ENCODE measurements at places on chromosomes 1 and 21. TPM values are rescaled to one million over a fixed set of nuclear protein-coding genes. Genes with fewer than 3 reads are reported as not detected.

DNA sequence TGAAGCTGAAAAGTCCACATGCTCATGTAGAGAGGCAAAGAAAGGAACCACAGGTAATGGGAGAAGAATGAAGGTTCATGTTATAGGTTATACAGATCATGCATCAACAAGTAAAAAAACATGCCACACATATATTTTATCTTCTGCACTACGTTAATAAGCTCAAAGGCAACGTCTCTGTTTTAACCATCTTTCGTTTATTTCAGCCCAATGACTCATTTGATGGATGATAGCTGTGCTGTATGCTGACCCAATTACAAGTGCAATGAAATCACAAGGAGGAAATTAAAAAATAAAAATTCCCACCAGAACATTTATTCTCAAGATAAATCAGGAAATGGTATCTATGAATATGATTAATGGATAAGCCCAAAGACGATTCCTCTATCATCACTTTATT lies 24.6 kb downstream of the XCL1 start:
- no peaks in the 10 kb centered on the region for H3K36me3 ChIP-seq
- H3K4me1 ChIP-seq: peaks cover 3% of the 10 kb centered on the region
- H3K4me3 ChIP-seq: no peak overlapping the region
- H3K27me3 ChIP-seq: no peaks in the 10 kb centered on the region

The RWDD3 gene
- 18.5 TPM for total RNA-seq

GRCh38 chr1:247487057-247487456 lies 29.2 kb upstream of the OR2B11 start:
- no peaks in the 10 kb centered on the region for H3K4me1 ChIP-seq
- no peak overlapping the region for H3K4me3 ChIP-seq
- H3K27ac ChIP-seq: no peak overlapping the region
- DNase-seq: peak; percentile 16

- H3K27ac ChIP-seq: no peak overlapping the region
- no peaks in the 10 kb centered on the region for H3K27me3 ChIP-seq
- H3K36me3 ChIP-seq: no peaks in the 10 kb centered on the region
- no peaks in the 10 kb centered on the region for H3K4me1 ChIP-seq
These were observed 202.1 kb upstream of the ADGRL2 start for GRCh38 chr1:81598623-81599022.

- no peaks in the 10 kb centered on the region for H3K27me3 ChIP-seq
- no peak overlapping the region for H3K4me3 ChIP-seq
- no peaks in the 10 kb centered on the region for H3K36me3 ChIP-seq
- DNase-seq: no peak
These were observed 111.7 kb downstream of the NMNAT2 start for GRCh38 chr1:183306317-183307042.

DNA sequence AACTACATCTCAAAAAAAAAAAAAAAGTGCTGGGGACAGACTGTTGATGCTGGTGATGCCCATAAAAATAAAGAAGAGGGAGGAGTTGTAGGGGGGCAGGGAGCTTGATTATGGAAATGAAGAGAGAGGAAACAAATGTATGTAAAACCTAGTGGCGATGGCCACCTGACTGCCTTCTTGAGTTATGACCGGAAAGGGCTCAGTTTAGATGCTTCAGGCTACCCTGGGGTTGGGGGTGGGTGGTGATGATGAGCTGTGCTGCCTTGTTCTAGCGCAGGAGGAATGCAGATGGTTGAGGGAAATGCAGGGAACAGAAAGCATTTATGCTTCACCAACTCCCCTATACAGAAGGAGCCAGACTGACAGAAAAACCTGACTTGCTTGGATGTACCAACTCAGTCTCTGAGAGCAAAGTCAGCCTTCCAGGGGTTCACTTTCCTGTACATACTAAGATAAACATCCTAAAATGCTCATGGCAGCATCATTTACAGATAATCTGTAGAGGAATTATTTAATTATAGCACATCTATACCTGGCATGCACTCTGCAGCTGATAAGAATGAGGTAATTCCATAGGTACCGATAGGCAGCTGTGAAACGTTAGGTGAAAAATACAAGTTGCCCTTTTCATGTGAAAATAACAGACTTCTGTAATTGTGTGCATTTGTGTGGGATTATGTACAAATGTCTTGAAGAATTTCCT lies 8.0 kb upstream of the BCAR3 start:
- no peak overlapping the region for H3K27ac ChIP-seq
- H3K4me1 ChIP-seq: no peaks in the 10 kb centered on the region
- H3K4me3 ChIP-seq: no peak overlapping the region
- DNase-seq: no peak
- no peaks in the 10 kb centered on the region for H3K27me3 ChIP-seq

GRCh38 chr1:151049458-151049857 lies 1.9 kb downstream of the C1orf56 start:
- H3K36me3 ChIP-seq: peaks cover 23% of the 10 kb centered on the region
- no peaks in the 10 kb centered on the region for H3K27me3 ChIP-seq
- no peak overlapping the region for H3K4me3 ChIP-seq
- no peak overlapping the region for H3K27ac ChIP-seq
- no peak for DNase-seq

- no peak for DNase-seq
- H3K27ac ChIP-seq: no peak overlapping the region
- no peaks in the 10 kb centered on the region for H3K27me3 ChIP-seq
- no peak overlapping the region for H3K4me3 ChIP-seq
- no peaks in the 10 kb centered on the region for H3K36me3 ChIP-seq
These were observed 5.3 kb downstream of the IGSF9 start for GRCh38 chr1:159940006-159940620.

The SLC44A5 gene
- total RNA-seq: 0.31 TPM

DNA sequence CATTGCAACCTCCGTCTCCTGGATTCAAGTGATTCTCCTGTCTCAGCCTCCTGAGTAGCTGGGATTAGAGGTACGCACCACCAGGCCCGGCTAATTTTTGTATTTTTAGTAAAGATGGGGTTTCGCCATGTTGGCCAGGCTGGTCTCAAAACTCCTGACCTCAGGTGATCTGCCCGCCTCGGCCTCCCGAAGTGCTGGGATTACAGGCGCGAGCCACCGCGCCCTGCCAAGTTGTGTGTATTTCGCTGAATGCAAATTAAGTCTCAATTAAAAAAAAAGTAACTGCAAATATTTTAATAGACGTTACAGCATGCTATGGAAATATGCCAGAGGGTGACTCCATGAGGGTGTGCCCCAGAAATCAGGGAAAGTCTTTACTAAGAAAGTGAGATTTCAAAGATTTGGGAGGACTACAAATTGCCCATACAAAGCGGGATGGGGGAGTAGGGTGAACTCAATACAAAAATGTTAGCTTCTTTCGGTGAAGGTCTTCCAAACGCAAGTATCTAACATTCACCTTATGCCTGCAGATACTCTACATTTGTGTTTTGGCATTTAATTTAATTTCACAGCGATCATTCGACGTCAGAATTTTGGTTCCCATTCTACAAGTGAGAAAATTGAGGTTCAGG lies 85.6 kb downstream of the NKAIN1 start:
- no peak for DNase-seq
- H3K27ac ChIP-seq: peak overlapping the region; percentile 34
- H3K36me3 ChIP-seq: no peaks in the 10 kb centered on the region
- H3K4me3 ChIP-seq: no peak overlapping the region
- H3K27me3 ChIP-seq: no peaks in the 10 kb centered on the region

DNA sequence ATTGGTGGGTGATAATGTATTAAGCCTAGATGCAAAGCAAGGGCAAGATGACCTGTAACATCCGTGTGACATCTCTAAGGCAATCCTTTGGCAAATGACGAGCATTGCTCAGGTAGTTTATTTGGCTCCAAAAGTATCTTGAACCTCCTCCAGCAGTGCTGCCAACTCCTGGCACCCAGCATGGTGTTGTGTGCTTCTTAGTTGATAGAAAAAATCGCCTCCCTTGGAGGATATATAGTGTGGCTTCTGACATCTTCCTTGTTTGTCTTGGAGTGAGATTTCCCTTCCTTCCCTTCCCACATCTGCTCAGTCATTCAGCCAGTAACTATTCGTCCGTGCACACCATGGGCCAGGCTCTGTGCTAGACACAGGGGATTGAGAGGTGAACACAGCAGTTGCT lies 121.8 kb downstream of the TOMM20 start:
- H3K27ac ChIP-seq: no peak overlapping the region
- DNase-seq: no peak
- H3K36me3 ChIP-seq: no peaks in the 10 kb centered on the region
- H3K4me3 ChIP-seq: no peak overlapping the region

GRCh38 chr21:42308914-42309752 lies 6.1 kb downstream of the TFF3 start:
- H3K4me3 ChIP-seq: no peak overlapping the region
- no peak for DNase-seq
- H3K27me3 ChIP-seq: no peaks in the 10 kb centered on the region
- H3K27ac ChIP-seq: no peak overlapping the region
- no peaks in the 10 kb centered on the region for H3K36me3 ChIP-seq

DNA sequence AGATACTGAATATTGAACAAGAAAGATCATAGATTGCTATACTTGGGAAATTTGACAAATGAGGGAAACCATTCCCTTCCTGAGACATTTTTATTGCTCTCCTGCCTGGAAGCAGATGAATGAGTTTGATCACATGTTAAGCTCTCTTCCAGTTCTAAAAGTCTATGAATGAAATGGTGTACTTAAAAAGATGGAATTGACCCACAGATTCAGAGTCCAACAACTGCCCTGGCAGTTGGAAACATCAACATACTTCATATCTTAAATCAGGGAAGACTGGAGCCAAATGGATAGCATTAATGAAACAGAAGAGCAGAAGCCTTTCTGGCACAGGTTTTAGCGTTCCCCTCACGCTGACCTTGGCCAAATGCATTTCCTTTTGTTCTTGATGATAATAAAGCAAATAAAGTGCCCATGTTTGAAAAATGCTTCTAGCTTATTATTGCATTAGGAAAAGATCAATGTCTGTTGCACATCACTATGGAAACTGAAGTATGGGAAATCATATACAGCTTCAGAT lies 142.6 kb downstream of the ESRRG start:
- H3K36me3 ChIP-seq: no peaks in the 10 kb centered on the region
- no peaks in the 10 kb centered on the region for H3K27me3 ChIP-seq
- no peak for DNase-seq
- peaks cover 11% of the 10 kb centered on the region for H3K4me1 ChIP-seq
- H3K27ac ChIP-seq: no peak overlapping the region

Data from lung (tissue), 17 donors.